Heart left ventricle (tissue), 16 donors: ENCODE measurements at places on chromosomes 2 and 18. TPM values are rescaled to one million over a fixed set of nuclear protein-coding genes. Genes with fewer than 3 reads are reported as not detected.
A peak's percentile ranks its signal among the peaks of the same experiment; 100 is the strongest.

DNA sequence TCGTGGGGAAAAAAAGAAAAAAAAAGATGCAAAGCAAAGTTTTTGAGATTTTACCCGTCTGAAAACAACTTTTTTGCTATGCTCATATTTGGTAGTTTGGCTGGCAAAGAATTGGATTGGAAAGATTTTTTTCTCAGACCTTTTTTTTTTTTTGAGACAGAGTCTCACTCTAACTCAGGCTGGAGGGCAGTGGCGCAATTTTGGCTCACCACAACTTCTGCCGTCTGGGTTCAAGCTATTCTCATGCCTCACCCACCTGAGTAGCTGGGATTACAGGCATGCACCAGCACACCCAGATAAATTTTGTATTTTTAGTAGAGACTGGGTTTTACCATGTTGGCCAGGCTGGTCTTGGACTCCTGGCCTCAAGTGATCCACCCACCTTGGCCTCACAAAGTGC lies 56.3 kb upstream of the TANC1 start:
- DNase-seq, result no peak

The RAPGEF4 gene
- 10.5 TPM for total RNA-seq

DNA sequence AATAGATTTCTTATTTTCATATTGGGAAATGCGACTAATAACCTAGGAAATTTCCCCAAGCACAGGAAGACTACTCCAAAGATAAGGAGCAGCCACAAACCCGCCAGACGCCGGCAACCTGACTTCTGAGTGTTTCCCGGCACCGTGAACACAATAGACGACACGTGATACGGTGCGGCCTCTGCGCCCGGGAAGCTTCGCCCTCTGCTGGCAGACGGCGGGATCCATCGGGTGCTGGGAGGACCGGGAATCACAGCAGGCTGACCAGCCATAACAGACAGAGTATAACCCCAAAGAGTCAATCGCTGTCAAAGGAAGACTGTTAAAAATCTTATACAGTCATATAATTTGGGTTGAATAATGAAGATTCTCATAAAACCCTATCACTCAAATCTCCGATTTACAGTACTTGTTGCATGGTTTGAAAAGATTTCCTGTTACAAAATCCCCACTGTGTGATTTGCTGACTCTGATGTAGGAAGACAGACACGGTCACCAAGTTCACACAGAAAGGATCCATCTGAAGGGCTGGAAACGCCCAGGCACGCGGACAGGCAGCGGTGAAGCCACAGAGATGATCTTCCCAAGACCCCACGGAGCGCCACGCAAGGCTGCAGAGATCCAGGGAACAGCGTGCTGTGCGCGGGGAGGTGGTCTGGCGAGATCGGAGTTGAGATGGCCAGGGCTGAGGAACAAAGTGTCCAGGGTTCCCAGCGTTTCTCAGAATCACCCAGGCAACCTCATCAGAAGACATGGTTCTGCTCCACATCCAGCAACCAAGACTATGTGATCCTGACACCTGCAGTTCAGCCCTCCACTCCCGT lies 73.8 kb downstream of the EIPR1 start:
- peak; percentile 86 for DNase-seq

- no peak for DNase-seq
These were observed 191.5 kb upstream of the PARD3B start for GRCh38 chr2:204353823-204354222.

GRCh38 chr2:88754585-88755320 lies 63.3 kb downstream of the RPIA start:
- DNase-seq, result no peak

- DNase-seq, result no peak
These were observed 37.2 kb downstream of the KYNU start for GRCh38 chr2:142914507-142915313.

The CRYGD gene
- not detected for total RNA-seq

DNA sequence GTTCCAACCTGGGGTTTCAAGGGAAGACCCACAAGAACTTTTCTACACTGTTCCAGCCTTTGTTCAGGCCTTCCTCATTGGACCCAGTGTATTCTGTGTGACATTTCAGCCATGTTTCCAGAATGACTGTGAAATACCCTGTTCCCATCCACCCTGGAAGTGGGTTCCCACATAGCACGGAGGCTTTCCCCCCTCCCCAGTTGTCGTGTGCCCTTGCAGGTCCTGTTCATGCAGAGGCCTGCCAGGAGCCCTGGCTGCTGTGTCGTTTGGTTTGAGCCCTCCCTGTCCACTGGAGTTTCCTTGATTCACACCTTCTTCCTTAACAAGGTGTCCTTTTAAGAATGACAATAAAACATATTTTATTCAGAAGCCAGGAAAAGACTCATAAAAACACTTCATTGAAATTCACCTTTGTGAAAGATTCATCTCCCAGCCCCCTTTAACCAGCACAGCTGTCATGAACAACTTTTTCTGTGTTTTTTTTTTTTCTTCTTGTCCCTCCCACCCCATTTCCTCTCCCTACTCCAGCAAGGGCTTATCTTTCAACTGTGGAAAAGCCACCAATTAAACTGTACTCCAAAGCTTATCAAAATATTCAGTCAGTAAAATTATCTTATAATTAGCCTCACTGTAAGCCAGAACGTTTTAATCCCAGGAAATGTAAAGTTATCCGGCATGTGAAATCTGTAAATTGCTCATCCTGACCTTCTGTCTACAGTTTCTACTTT lies 106.4 kb downstream of the ACOXL start:
- no peak for DNase-seq

DNA sequence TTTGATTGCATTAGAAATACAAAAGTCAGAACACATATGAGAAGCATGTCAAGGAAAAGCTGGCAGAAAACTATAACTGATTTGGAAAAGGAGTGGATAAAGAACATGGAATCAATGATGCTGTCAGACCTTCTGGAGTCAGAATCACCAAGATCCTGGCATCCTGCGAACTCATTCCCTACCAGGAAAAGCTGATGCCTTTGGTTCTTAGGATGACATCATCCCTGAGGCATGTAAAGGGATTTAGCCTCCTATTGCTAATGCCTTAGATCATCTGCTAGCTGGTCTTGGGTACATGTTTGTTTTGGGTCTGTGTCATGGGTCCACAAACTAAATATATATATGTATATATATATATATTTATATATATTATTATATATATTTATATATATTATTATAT lies 680.7 kb downstream of the EPHA4 start:
- no peak for DNase-seq

- no peak for DNase-seq
These were observed 156.1 kb upstream of the MGAT5 start for GRCh38 chr2:134097740-134098139.

GRCh38 chr2:10370895-10371294 lies 68.2 kb downstream of the HPCAL1 start:
- DNase-seq, result no peak
